ENCODE measurements at places on chromosomes 16 and 17.

GRCh38 chr17:58086953-58087352 is 3.7 kb downstream of the DYNLL2 start:
- DNase-seq: no peak

DNA sequence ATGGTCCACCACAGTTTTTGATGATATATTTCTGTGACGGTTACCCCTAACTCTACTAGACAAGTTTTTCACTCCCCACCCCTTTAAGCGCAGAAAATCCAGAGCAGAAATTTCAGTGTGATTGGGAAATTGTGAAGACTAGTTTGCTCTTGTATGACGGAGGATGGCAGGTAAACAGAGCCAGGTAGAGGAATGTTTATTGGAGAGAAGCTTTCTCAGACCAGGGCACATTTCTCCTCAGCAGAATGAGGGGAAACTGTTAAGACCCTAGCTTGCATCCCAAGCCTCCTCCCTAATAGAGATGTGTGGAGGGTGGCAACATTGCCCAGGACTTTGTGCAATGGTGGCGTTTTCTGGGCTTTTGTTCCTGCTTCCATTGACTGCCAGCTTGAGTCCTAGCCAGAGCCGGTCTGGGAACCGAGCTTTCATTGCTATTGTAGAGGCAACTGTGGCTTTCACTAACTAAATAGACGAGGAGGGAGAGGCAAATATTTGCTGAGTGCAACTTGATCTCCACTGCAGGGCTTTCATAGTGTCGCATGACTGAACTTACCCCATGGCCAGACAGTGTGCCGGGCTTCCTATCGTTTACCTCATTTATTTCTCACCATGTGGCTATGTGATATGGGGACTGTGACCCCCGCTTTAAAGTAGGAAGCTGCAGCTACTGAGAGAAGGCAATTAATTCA is 159.6 kb upstream of the MPHOSPH6 start:
- no peak for DNase-seq

DNA sequence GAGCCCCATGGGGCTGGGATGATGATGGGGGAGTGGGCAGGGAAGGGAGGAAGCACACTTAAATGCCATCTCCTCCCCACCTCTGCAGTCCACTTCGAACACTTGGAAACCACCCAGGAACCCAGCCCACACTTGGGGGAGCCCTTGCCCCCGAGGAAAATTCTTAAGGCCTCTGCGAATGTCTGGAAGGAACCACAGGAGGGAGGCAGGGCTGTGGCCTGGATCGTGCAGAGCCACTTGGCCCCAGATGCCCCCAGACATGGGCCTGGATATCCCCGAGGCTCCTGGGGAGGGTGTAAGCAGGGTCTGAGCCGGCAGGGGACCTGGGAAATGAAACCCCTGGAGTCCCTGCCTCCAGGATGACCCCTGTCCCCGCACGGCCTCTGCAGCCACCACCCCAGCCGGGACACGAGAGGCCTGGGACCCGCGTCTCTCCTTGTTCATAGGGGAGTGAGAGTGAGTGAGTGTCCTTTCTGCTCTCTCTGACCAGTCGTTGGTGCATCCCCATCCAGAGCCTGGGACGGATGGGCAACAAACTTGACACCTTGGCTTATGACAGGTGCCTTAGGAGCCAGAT is 11.8 kb upstream of the MTSS2 start:
- no peak for DNase-seq

GRCh38 chr17:45748731-45749310 is 35.3 kb upstream of the CRHR1 start:
- no peak for DNase-seq

GRCh38 chr17:78132084-78132676 is 1.6 kb downstream of the TMC8 start:
- no peak for DNase-seq

- DNase-seq: no peak
These were observed 188.5 kb upstream of the CDH8 start for GRCh38 chr16:62224646-62225209.

DNA sequence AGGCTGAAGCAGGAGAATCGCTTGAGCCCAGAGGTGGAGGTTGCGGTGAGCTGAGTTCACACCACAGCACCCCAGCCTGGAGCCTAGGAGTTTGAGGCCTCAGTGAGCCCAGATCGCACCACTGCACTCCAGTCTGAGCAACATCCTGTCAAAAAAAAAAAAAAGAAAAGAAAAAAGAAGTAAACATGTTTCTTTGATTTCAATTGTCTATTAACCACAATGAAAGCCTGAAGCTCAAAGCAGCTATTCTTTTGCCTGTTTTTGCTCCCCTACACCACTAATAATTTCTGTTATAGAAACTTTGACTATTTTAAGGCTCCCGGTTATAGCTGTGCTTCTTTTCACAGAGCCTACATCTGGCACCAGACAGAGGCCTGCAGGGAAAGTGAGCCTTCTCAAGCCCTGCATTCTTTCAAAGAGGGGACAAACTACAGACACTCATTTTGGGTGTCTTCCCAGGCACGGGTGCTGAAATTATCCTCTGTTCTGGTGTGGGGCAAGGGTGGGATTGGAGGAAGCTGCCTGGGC is 14.2 kb upstream of the SLC52A1 start:
- DNase-seq: no peak

DNA sequence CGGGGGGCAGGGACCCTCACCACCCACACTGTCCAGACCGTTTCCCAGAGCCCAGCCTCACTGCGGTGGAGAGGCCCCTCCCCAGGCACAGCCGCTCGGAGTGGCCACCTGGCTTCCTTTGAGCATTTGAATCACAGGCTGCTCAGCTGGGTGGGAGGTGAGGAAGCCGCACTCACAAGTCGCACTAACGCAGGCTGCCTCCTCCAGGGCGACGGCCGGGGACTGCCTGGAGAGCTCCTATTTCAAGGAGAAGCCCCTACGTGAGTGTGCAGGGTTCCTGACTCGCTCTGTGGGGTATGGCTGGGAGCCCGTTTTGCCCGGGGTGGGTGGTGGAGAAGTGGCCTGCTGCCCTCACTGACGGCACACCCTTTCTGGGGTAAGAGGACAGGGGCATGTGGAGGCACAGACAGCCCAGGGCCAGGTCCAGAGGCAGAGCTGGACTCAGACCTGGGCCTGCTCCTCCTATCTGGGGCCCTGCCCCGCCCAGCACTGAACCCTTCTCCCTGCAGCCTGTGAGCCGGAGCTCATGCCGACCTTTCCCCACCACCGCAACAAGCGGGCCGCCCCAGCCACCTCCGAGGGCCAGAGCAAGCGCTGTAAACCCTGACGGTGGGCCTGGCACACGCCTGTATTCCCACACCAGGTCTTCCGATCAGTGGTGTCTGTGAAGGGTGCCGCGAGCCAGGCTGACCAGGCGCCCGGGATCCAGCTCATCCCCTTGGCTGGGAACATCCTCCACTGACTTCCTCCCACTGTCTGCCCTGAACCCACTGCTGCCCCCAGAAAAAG is 6.2 kb downstream of the SPATA2L start:
- DNase-seq: no peak

- no peak for DNase-seq
These were observed 23.6 kb downstream of the RANBP10 start for GRCh38 chr16:67782567-67783352.

DNA sequence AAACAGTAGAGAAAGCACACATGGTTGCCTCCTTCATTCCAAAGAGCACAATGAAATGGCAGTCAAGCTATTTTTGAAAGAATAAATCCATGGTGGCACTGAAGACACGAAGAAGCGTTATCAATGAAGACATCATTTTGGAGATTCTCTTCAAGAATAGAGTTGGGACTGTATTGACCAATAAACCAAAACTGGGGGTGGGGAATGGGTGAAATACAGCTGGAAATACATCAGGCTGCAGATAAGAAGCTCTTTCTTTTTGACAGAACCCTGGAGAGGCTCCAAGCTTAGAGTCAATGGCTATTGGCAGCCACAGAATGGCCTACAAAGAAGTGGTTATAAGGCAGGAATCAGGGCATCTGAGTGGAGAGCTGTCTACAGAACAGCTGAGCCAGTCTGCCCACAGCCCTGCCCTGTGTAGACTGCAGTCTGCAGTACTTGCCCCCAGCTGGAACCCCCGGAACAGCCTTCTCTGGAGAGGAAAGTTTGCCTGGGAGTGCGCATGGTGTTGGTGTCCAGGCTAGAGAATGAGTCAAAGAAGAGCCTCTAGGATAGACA is 100.4 kb downstream of the STX8 start:
- no peak for DNase-seq

- no peak for DNase-seq
These were observed 24.6 kb upstream of the LRRC75A start for GRCh38 chr17:16516594-16517051.

DNA sequence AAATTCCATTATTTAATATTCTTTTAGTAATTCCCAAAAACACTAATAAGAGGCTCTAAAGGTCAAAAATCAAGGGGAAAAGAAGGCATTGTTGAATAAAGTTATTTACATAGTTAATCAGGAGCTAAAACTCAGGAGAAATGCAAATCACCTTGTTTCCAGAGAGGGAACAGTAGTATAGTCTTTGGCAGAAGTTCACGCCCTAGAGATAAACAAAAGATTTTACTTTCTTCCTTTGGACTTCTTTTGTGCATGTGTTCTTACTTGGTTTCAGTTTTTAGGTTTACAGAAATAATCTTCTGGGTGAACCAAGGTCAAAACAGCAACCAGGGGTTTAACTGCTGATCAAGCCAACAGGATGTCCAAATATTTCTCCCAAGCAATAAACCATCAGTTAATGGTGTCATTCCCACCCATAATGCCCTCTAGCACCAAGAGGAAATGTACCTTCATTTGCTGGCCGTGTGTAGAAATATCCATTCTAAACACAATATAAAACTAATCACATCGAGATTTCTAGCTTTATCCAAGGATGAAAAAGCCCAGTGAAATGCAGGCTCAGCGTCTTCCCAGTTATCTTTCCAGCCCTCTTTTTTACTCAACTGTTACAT is 518.8 kb upstream of the SOX9 start:
- DNase-seq: no peak

- DNase-seq: no peak
These were observed 134.3 kb downstream of the HAPSTR1 start for GRCh38 chr16:9225527-9226316.

- DNase-seq: no peak
These were observed 212.6 kb downstream of the GRIN2A start for GRCh38 chr16:9969580-9969979.

GRCh38 chr17:19341211-19341631 is 21.3 kb downstream of the B9D1 start:
- no peak for DNase-seq
